ENCODE measurements at places on chromosomes 1 and 21.

DNA sequence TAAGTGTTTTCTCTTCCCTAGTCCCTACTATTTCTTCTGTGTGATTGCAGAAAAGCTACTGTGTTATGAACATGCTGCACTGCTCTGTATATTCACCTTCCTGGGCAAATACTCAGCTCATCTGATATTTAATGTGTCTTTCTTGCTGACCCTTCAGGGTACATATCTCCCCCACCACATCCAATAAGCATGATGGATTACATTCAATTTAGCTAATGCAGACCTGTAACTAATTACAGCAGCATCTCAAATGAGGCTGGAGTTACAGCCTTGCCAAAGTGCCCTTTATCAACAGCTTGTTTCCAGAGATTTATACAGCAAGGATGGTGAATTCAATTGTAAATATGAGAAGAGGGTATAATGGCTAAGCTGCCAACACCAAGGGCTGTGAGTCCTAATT lies 144.0 kb downstream of the KCNH1 start:
- DNase-seq: no peak

DNA sequence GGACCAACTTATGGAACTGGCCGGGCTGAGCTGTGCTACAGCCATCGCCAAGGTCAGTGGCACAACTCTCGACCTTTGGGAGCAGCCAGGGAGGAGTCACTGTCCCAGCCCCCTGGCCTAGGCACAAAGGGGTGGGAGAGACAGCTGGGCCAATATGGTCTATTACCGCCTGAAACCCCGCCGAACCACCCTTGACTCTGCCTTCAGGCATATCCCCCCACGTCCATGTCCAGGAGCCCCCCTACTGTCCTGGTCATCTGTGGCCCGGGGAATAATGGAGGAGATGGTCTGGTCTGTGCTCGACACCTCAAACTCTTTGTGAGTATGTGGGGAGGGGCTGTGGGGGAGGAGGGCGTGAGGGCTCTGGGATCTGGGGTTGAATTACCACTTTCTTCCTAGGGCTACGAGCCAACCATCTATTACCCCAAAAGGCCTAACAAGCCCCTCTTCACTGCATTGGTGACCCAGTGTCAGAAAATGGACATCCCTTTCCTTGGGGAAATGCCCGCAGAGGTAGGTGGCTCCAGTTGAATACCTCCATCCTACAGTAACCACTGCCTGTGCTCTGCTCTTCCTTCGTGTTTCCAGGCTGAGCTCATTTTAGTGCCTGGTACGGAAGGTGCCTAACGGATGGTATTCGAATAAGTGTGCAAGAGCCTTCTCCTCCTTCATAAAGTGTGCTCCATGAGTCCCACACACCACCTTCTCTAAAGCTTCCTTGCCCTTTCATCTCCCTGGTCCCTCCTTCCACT lies 758 bp downstream of the NAXE start:
- DNase-seq: no peak

GRCh38 chr1:41599912-41600311 lies 115.4 kb upstream of the EDN2 start:
- DNase-seq: no peak

DNA sequence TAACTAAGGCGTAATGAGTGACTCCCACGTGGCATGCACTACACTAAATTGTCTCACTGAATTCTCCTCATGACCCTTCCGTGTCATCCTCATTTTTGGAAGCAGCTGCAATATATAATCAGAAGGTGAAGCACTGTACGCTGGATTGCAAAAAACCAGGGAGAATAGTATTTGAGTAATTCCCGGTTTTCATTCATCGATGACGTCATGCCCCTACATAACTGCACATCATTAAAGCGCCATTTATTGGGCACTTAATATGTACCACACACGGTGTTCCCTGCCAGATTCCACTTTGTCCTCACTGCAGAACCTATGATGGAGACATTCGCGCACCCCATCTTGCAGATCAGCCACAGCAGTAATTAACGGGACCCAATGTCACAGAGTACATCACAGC lies 41.0 kb downstream of the DHRS3 start:
- no peak for DNase-seq

DNA sequence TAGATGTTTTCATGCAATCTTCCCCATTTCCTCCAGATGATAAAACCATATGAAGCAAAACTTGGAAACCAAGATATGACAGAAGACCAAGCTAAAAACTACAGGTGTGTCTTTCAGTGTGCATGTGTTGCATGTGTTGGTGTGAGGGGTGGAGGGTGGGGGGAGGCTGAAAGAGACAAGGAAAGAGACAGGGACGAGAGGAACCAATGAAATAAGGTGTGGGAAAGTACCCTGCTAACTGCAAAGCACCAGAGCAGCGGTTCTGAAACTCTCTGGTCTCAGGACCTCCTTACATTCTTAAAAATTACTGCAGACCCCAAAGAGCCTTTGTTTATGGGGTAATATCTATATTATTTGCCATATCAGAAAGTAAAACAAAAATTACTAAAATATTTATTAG lies 87.4 kb upstream of the HIVEP3 start:
- DNase-seq: no peak

GRCh38 chr1:72271555-72272085 lies 10.7 kb downstream of the NEGR1 start:
- no peak for DNase-seq

GRCh38 chr1:11645670-11646265 lies 8.5 kb downstream of the FBXO2 start:
- DNase-seq: peak; percentile 76

- DNase-seq: no peak
Measured at GRCh38 chr1:162145966-162146696, 76.6 kb downstream of the NOS1AP start.

GRCh38 chr1:20185834-20186782 lies at the start of the genes PLA2G2C and UBXN10:
PLA2G2C (minus strand) TSS chr1:20186518; CDS start chr1:20177363, 9,155 bp downstream.
UBXN10 (plus strand) TSS chr1:20186096; CDS start chr1:20190562, 4,466 bp downstream.
- DNase-seq: peak; percentile 49

DNA sequence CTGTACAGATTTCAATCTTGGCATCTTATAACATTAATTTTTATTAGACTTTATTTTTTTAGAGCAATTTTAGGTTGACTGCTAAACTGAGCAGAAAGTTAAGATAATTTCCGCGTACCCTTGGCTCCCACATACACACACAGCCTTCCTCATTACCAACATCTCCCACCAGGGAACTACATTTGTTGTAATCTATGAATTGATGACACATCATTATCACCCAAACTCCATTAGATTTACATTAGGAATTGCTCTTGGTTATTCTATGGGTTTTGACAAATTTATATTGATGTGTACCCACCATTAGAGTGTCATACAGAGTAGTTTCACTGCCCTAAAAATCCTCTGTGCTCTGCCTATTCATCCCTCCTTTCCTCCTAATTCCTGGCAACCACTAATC lies 56.4 kb upstream of the GRIK3 start:
- DNase-seq: no peak

All from CD4-positive, alpha-beta T cell treated with Interleukin-4 for 4 hours (primary cell).